Occipital lobe (tissue), 3 donors: ENCODE measurements at places on chromosomes 1 and 21.

DNA sequence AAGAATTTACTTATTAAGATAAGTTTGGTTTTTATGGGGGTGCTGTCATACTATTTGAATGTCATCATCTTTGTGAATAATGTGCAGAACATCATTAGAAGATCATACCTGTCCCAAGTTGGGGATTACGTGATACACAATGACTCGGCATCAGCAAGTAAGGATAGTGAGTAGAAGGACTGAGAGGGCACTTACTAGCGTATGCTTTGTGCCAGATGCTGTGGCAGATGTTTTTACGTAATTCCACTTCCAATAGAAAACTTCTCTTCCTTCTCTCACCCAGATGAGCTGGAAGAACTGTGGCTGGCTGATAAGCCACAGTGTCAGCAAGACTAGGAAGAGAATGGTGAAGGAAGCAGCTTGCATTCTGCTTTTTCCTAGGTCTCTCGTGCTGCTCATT is 28.1 kb upstream of the TGFB2 start:
- DNase-seq = no peak

DNA sequence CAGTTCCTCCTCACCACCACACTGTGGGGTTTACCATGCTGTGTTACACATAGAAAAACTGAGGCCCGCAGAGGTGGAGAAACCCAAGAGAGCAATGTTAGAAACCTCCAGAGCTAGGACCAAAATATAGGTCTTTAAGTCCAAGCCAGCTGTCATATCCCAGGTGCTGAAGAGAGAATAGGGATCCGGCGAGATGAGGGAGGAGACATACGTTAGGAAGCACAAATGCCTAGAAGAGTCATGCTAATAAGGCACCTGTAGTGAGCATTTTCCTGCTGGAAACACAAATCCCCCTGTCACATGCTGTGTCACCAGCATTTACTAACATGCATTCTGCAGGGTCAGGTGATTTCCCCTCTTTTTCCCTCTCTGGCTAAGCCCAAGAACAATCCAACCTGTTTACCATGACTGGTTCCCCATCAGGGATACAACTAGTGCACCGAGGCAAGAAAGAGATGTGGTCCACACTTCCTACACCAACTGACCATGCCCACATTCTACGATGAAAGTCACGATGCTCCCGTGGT is 168.6 kb upstream of the CAMK1G start:
- no peak for DNase-seq

- DNase-seq = no peak
Measured at GRCh38 chr1:176857632-176858031, 306.9 kb downstream of the ASTN1 start.

GRCh38 chr1:213600879-213601278 is 386.9 kb upstream of the PROX1 start:
- no peak for DNase-seq

- DNase-seq = no peak
Measured at GRCh38 chr1:111476761-111477309, 3.1 kb downstream of the C1orf162 start.

DNA sequence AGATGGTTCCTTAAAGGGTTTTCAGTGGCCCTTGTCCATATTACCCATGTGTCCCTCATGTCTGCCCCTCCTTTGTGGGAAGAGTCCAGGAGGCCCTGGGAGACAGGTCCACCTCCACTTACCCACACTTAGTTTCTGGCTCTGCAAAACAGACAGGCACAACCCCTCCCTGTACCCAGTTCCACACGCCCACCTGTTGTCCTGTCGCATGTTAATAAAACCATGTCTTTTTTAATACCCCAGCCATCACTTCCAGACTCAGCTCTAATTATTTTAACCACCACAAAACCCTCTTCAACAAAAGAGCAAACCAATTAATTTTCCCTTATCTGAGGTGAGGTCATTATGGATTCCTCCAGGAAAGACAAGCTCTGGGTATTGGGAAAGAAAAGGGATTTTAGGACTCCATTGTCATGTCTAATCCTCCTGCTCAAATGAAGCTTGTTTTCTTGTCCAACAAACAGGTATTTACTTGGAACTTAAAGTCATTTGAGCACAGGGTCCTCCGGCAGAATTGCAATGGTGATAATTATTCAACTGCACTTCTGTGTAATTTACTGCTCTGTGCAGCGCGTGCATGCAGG is 68.9 kb downstream of the CCDC185 start:
- DNase-seq = no peak

DNA sequence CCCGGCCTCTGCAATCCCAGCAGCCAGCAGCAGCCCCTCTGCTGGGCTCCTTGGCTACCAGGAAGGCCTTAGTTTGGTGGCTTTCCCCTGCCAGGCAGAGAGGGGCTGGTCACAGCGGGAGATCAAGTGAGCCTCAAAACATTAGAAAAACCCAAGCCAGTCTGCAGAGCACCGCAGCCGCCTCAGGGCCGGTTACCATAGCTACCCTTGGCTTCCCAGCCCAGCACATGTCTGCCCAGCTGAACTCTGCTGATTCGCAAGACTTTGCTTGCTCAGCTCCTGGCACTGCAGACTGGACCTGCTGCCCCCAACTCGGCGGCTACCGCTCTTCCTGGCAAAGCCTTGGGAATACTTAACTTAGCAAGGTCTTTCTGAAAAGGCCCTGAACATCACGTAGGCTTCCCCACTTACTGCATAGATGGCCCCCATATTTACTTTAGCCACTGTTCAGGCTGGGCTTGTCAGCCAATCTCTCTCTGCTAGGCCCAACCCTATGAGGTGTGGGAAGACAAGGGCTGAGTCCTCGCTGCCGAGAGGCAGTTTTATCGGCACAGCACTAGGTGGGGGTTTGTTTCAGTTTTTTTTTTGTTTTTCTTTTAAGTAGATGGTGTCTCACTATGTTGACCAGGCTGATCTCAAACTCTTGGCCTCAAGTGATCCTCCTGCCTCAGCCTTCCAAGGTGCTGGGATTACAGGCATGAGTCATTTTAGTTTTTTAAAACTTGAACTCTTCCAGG is 28.6 kb upstream of the PLEKHG5 start:
- DNase-seq = peak; percentile 31

- DNase-seq = no peak
Measured at GRCh38 chr21:27817902-27818623, 851.2 kb upstream of the ADAMTS5 start.

DNA sequence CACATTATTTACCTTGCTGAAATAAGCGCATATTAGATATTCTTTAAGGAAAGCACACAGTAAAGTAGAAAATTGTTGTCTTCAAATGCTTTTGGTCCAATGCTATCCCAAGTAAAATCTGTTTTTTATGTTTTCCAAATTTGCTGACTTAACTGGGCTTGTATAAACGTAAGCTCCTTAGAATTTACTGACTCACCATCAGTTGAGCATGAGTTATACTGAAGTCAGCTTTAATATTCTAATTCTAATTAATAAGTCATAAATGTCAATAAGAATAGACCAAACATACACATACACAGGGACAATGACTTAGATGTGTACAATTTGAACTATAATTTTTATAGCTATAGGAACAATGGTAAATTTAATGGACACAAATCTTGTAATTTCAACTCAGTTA is 319.2 kb downstream of the TPR start:
- no peak for DNase-seq
